ENCODE measurements at places on chromosomes 2 and 18. TPM values are rescaled to one million over a fixed set of nuclear protein-coding genes. Genes with fewer than 3 reads are reported as not detected.

Gene HOXD10
- total RNA-seq = not detected

DNA sequence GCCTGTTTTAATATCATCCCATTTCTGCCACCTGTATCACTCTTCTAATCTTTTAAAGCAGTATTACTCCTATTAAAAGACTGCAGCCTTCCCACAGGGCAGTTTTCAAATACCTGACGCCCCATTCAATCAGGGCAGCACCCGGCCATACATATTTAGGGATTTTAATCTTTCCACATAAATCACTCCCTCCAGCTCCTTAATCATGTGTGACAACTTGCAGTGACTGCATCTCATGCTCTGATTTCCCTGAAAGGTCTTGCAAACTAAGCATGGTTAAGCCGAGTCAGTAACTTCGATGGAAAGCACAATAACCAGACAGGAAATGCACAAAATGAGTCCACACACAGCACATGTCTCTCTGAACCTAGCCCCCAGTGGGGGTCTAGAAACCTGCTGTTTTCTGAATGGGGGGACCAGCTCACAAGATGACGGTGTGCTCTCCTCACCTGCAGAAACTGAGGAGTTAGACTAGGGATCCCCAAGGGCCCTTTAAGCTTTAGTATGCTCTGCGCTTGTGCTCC lies 116.9 kb upstream of the CREB1 start:
- no peaks in the 10 kb centered on the region for H3K36me3 ChIP-seq
- no peak overlapping the region for H3K27ac ChIP-seq
- no peak for DNase-seq
- peaks cover 5% of the 10 kb centered on the region for H3K27me3 ChIP-seq

- DNase-seq = no peak
- H3K27ac ChIP-seq = no peak overlapping the region
- peaks cover 3% of the 10 kb centered on the region for H3K4me1 ChIP-seq
- H3K27me3 ChIP-seq = no peaks in the 10 kb centered on the region
- H3K4me3 ChIP-seq = no peak overlapping the region
Observed at GRCh38 chr2:127607399-127607908, 38.5 kb upstream of the GPR17 start.

DNA sequence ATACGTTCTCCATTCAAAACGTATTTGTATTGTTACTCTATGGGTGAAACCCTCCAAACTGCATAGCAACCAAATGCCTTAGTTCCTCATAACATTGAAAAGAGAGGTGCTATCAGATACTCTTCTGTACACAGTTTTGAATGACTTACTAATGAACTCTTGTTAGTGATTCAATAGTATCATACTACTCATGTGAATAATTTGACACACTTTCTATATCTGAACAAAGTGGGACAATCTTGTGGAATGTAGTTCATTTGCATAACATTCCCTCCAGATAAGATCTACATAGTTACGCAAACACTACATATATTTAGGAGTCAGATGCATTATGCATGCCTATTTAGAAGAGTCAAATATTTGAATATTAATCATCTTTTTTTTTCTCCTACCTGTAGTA lies 232.0 kb upstream of the NRXN1 start:
- H3K36me3 ChIP-seq = no peaks in the 10 kb centered on the region
- H3K27me3 ChIP-seq = no peaks in the 10 kb centered on the region
- H3K4me3 ChIP-seq = no peak overlapping the region
- no peak overlapping the region for H3K27ac ChIP-seq

- no peak overlapping the region for H3K4me3 ChIP-seq
- no peaks in the 10 kb centered on the region for H3K4me1 ChIP-seq
- H3K36me3 ChIP-seq = no peaks in the 10 kb centered on the region
- H3K27me3 ChIP-seq = no peaks in the 10 kb centered on the region
Observed at GRCh38 chr2:22520369-22521288, 864.4 kb upstream of the KLHL29 start.

DNA sequence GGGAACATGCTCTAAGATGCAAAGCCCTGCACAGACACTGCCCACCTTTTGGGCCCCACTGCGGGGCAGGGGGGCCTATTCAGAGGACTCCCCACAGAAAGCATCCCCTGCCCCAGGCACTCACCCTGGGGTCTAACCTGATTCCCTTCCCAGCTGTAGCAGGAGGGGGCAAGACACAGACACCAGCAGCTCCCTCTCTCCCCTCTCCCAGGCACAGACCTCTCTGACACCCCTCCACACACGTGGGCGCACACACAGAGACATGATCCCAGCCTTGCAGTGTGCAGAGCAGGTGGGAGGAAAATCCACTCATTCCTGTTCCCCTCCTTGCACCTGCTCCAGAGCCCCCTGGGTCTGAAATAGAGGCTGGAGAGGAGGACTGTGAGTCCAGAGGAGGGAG lies 10.7 kb downstream of the TNS1 start:
- no peak overlapping the region for H3K4me3 ChIP-seq
- H3K4me1 ChIP-seq = peaks cover 10% of the 10 kb centered on the region
- DNase-seq = no peak
- peaks cover 8% of the 10 kb centered on the region for H3K27me3 ChIP-seq
- no peaks in the 10 kb centered on the region for H3K36me3 ChIP-seq

Gene PIEZO2
- not detected for total RNA-seq

DNA sequence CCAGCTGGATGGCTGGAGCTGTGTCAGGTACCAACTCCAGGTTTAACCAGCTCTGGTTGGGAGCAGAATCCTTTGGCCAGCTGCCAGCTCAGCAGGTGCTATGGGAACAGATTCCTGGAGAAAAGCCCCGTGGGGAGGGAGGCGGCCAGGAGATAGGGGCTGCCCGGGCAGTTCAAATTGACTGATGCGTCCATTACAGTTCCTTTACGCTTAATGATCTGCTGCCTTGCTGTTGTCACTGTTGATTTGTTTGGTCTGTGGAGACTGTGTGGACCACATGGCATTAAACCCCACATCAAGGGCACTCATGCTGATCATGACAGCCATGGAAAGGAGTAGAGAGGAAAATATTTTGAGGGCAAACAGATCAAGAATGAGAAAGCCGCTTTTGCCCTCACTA lies 200.0 kb downstream of the TSN start:
- no peak overlapping the region for H3K4me3 ChIP-seq
- H3K27me3 ChIP-seq = peaks cover 5% of the 10 kb centered on the region
- H3K4me1 ChIP-seq = no peaks in the 10 kb centered on the region
- H3K27ac ChIP-seq = no peak overlapping the region
- H3K36me3 ChIP-seq = no peaks in the 10 kb centered on the region
- DNase-seq = no peak

All from activated CD8-positive, alpha-beta T cell treated with anti-CD3 and anti-CD28 coated beads for 36 hours (primary cell).